Prostate gland (tissue), 2 donors: ENCODE measurements at places on chromosomes 2 and 18.

GRCh38 chr2:188765522-188766470, 208.4 kb upstream of the COL3A1 start:
- no peak for DNase-seq

DNA sequence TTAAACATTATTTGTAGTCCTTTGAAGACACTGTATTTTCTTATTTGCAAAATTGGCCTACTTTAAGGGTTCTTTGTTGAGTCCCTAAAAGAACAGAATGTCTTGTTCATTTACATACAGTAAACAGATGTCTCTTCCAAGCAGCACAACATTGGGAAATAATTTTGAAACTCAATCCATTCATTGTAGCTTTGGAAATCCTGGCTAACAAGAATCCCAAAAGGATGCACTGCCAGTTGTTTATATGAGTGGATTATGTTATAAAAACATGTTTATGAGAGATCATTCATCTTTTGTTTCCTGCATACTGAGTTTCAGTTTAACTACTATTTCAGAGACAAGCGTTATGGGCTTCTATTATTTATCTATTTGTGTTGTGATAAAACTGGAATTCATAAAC, 499.3 kb downstream of the PID1 start:
- DNase-seq: no peak

GRCh38 chr18:55236150-55236931, 277.1 kb upstream of the CCDC68 start:
- DNase-seq: no peak

GRCh38 chr2:231646476-231646875, 53.8 kb downstream of the TEX44 start:
- DNase-seq: no peak

DNA sequence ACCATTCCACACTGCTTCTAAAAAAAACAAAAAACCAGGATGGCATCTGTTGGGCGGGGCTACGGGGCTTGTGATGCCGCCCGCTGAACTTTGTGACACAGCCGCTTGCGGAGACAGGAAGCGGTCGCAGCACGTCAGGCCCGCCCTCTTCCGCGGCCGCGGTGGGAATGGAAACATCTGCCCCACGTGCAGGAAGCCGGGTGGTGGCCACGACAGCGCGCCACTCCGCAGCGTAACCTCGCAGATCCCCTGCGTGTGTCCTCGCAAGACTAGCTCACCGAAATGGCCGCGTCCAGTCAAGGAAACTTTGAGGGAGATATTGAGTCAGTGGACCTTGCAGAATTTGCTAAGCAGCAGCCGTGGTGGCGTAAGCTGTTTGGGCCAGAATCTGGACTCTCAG, 168.5 kb downstream of the SUCLG1 start:
- DNase-seq: no peak

GRCh38 chr2:109382226-109382895, 231.4 kb downstream of the SEPTIN10 start:
- no peak for DNase-seq

GRCh38 chr2:119484834-119485233, 39.4 kb downstream of the SCTR start:
- DNase-seq: no peak

GRCh38 chr18:78144669-78145068, 834.9 kb upstream of the SALL3 start:
- no peak for DNase-seq

GRCh38 chr18:8667846-8668245, 37.5 kb upstream of the MTCL1 start:
- no peak for DNase-seq

- DNase-seq: no peak
These were observed 29.7 kb upstream of the CYTIP start for GRCh38 chr2:157473581-157473980.

DNA sequence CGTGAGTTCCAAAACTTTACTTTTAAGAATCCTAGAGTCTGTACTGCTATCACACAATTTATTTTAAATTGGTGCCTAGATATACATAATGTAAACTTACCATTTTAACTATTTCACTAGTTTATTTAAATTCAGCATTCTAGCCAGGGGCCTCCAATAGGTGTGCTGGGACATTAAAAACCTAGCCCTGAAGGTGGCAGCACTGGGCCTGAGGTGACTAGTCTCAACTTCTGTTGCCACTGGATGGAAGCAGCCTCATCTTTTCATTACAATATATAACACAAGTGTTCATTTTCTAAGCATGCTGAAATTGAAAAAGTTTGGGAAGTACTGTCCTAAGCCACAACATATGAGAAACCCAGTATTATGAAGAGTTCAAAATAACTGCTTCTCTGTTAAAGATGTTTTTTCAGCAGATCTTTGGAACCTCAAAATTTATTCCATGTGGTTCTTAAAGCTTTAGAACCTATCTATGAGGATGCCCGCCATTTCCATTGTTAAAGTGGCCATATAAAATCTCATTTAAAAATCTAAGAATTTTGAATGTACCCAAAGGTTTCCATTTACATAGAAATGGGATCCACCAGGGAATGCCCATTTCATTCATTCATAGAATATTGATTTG, 2.9 kb upstream of the RBBP8 start:
- DNase-seq: peak; percentile 67

GRCh38 chr18:76374330-76375281, 120.4 kb downstream of the ZNF516 start:
- DNase-seq: no peak

GRCh38 chr18:3002732-3003131, 10.2 kb downstream of the LPIN2 start:
- DNase-seq: no peak

GRCh38 chr2:235268535-235268934, 225.3 kb upstream of the AGAP1 start:
- no peak for DNase-seq

DNA sequence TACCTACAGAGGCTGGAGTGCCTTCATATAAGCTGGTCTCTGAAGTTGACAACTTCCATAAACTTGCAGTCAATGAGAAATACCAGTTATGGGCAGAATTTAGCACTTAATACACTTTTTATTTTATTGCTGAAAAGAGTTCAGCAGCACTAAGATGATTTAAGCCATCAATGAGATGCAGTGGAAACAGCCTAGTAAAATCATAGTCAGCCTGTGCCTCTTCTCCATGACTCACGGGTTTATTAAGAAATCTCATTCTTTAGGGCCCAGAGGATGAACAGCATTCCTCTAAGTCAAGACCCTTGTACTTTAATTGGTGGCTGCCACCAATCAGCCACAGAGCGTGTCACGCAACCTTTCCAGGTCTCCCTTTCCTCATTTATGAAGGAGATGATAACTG, 1357.9 kb upstream of the CELF4 start:
- DNase-seq: no peak

DNA sequence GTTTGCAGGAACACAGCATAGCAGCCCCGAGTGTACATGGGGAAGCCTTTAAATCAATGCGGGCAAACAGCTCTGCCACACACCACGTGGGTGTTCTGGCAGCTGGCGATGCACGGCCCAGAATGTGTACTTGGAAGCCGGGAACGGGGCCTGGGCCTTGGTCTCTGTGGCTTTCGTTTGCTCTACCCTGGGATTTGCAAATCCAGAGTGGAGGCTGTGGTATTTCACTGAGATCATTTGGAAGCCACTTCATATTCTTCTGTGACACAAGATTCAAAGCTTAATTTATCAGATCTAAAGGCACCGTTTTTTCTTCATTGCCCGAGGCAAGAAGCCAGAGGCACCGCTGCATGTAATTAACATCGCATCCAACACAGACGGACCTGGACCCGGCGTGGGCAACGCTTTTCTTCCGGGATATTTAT, 246.3 kb upstream of the MYT1L start:
- DNase-seq: peak; percentile 59

DNA sequence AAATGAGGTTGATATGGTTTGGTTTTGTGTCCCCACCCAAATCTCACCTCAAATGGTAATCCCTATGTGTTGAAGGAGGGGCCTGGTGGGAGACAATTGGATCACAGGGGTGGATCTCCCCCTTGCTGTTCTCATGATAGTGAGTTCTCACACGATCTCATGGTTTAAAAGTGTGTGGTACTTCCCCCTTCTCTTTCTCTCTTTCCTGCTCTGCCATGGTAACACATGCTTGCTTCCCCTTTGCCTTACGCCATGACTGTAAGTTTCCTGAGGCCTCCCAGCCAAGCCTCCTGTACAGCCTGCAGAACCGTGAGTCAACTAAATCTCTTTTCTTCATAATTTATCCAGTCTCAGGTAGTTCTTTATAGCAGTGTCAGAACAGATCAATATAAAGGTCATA, 24.7 kb upstream of the FAM124B start:
- DNase-seq: no peak

DNA sequence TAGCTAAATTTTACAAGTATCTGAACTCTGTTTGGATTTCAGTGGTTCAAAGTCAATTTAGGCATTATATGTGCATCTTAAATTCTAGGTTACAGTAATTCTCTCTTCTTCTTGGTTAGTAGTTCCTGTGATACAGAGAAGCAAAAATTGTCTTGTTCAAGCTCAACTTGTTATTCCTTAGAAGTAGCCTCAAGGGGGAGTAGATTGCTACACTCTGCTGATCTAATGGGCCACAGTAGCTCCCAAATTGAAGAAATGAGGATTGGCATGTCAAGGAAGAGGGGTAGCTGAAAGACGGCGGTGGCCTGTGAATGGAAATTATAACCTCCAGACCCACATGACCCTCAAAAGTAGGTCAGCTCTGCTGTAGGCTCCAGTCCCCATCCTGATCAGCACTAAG, 334.7 kb downstream of the HRH4 start:
- DNase-seq: no peak

DNA sequence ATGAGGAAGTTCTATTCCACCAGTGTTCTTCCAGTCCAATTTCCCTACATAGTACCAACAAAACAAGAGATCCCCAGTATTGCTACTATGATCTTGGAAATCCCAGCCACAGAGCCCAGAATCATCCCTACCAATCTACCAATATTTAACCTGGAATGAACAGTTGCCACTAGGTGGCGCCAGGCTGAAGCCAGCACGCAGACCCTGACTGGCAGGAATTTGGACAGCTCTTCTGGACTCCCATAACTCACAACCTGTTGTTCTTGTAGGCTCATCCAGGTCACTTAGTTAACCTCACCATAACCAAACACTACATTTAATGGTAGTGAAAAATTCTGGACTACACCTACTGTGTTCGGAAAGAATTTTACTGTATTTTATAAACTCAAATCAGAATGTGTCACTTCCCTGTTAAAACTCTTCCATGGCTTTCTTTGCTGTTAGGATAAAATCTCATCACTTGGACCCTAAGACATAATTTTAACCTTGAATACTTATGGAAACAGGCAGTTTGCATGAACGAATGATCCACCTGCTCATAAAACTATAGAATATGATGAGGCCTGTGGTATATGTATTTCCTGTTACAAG, 59.8 kb upstream of the SLC38A11 start:
- DNase-seq: peak; percentile 33

DNA sequence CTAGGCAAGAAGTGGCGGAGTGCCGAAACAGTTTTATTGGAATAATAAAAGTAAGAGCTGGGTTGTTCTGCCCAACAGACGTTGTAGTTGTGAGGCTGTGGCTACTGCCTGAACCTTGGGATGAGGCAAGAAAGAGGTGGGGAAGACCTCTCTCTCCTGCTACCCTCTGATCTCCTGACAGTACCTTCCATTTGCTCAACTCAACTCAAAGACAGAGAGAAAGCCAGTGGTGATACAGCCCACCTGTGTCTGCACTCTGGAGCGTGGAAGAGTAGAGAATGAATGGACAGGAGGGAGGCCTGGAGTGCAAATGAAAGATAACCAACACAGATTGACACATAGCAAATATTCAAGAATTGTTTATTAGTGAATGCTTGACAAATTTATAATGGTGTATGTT, 590.3 kb downstream of the NYAP2 start:
- DNase-seq: no peak

DNA sequence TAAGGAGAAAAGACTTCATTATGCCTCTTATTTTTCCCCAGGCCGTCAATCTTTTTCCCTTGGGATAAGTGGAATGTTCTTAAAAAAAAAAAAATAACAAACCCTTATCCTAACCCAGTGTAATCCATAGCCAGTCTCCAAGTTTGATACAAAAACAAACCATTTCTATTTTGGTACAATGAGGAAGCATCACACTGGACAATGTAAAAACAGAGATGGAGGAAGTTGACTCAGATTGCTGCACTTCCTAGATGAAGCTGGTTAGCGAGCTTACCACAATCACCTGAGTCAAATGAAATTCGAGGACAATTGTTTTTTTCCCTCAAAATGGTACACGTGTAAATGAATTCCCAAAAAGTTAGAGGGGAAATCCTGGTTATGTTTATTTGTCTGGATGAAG, 259.7 kb downstream of the TCF4 start:
- DNase-seq: no peak
